ENCODE measurements at places on chromosomes 4 and X.
A peak's percentile ranks its signal among the peaks of the same experiment; 100 is the strongest.

- DNase-seq = no peak
Observed at GRCh38 chr4:105878668-105879067, 16.6 kb upstream of the NPNT start.

DNA sequence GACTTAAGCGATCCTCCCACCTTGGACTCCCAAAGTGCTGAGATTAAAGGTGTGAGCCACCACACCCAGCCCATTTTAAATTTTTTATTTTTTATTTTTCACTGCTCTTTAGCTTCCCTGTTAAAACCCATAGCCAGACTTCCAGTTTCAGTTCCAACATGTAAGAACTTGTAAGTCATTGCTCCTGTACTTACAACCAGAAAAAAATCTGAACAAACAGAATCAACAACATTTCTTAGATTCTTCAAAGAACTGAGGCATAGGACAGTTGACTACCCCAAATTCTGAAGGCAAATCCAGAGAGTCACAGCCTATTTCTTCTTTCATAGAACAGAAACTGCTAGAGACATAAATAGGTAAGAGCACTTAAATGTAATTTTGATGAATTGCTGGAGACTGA lies 8.1 kb downstream of the GPRASP3 start:
- no peak for DNase-seq

DNA sequence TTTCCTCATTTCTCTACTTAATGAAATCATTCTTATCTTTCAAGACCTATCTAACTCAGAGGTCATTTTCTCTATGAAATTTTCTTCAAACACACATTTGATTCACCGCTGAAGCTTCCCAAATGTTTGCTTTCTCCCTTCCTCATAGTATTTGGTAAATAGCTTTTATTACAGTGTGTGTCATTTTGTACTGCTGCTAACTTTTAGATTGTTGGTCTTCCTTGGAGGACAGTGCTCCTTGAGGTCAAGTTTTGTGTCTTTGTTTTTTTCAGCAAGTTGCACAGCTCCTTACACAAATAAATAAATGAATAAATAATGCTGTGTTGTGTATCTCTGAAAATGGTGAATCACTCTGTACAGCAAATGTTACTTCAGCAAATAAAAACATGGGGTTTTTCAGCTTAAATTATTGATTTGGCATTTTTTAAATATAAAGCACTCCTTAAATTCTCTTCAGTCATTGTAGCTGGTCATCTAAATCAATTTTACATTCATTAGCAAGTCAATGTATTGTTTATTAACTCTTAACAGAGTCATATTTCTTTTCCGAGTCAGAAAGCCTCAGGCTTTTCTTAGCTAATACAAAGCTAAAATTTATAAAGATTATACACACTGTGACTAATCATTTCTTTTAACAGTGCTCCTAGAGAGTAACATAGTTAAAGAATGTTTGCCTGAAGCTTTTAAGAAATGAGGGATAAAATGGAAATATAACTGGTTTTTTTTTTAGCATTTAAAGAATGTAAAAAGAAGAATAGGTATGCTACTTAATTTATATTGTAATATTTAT lies 30.1 kb upstream of the MAD2L1 start:
- no peak for DNase-seq

- DNase-seq = no peak
Observed at GRCh38 chr4:145380123-145380522, 101.5 kb upstream of the SMAD1 start.

- no peak for DNase-seq
Observed at GRCh38 chr4:67448621-67449020, 96.7 kb downstream of the CENPC start.

DNA sequence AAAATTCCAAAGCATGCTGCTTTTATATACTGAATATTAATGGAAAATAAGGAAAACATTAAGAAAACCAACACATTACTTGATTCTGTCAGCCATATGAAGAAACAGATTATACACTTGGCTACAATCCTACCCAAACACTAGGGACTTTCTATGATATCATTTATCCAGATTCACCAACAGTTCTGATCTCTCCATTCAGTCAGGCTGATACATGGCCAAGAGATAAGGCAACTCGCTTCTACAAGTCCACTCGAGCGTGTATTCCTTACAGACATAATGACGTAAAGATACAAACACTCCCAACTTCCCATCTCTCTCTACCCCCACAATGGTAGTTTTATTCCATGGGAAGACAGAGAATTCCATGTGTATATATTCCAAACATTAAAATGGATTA lies 44.5 kb downstream of the NEK1 start:
- DNase-seq = no peak

DNA sequence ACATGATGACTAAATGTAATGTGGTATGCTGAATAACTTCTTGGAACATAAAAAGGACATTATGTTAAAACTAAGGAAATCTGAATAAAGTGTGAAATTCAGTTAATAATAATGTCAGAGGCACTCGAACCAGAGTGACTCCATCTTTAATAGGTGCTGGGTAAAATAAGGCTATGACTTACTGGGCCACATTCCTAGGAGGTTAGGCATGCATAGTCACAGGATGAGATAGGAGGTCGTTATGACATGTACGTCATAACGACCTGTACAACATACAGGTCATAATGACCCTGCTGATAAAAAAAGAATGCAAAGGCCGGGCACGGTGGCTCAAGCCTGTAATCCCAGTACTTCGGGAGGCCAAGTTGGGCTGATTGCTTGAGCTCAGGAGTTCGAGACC lies 28.9 kb upstream of the OPHN1 start:
- no peak for DNase-seq

GRCh38 chr4:67885762-67886161 lies 2.0 kb upstream of the TMPRSS11D start:
- no peak for DNase-seq

DNA sequence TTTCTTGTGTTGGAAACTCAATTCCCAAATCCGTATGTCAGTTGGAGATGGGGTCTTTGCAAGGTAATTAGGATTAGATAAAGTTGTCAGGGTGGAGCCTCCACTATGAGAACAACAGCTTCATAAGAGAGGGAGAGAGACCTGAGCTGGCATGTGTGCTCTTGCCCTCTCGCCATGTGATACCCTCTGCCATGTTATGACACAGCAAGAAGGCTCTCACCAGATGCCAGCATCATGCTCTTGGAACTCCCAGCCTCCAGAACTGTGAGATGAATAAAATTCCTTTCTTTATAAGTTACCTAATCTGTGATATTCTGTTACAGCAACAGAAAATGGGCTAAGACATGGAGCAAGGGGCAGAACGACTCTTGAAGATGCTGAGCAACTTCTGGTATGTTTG lies 201.9 kb upstream of the BOD1L1 start:
- no peak for DNase-seq

GRCh38 chr4:24380957-24381665 lies 203.2 kb downstream of the DHX15 start:
- DNase-seq = no peak

- DNase-seq = no peak
Observed at GRCh38 chr4:39067451-39067850, 5.4 kb downstream of the KLHL5 start.

DNA sequence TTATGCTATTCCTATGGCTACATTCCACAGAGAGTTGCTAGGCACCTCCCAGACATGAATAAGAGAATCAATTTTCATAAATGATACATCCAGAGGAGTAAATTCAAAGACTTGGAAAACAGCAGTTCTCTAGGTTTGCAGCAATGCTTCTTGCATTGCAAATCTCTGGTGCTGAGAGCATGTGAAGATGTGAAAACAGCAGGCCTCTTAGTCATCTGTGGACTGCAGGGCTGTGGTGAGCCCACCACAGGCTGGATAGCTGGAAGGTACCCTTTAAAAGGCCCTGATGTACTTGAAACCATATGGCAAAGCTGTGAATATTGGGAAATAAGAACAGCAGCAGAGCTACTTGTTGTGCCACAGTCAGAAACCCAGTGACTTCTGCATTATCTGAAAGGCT lies 2135.9 kb downstream of the ARAP2 start:
- no peak for DNase-seq

DNA sequence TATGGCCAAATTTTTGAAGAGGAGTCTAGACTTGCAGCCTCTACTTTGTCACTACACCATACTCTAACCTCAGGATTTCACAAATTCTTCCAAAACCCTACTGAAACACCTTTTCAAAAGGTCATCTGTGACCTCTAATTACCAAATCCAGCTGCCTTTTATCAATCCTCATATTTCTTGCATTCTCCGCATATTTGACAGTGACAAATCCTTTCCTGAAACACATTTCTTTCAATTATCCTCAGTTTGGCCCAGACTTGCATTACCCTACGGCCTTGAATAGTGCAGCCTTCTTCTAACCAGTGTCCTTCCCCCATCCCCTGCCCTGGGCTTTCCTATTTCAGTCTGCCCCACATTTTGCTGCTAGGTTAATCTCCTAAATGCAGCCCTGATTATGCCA lies 25.5 kb downstream of the MID2 start:
- no peak for DNase-seq

DNA sequence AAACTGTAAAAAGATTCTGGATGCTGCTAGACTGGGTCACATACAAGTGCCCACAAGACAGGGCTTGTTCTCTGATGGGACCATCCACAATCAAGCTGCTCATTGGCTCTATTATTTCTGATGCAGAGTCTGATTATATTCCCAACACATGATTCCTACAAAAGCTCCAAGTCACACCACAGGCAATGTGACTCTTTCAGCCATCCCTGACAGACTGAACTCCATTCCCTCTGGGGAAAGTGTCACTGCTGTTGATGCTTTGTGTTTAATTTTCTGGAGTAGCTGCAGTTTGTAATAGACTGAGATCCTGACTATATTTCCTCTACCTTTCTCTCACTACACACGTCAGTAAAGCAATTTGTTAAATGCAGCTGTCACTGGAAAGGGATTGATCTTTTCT lies 55.4 kb upstream of the BCLAF3 start:
- no peak for DNase-seq

DNA sequence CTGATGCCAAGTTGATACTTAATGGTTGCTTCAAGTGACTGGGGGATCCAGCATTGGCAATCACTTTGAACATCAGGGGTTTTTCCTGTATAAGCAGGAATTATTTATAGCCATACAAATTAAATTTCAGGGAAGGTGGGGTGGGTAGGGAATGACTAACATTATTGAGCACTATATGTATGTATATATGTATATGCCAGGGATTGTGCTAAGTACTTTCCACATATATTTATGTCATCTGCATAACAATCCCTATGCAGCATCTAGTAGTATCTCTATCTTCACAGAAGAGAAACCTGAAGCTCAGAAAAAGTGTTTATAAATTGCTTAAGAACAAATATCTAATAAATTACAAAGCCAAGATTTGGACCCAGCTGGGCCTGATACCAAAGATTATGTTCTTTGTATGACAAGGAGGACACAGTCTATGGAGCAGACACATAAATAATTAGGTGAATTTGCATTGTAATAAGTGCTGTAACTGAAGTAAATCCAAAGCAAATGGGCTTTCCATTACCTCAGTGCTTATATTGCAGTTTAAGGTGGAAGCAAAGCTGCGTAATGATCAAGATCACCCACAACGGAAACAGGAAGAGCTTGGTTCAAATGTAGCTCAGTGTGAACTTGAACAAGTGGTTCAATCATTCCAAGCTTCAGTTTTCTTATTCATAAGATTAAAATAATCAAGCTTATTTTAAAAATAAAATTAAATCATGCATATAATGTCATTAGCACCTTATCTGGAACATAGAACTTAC lies 18.9 kb upstream of the RASGEF1B start:
- DNase-seq = no peak

DNA sequence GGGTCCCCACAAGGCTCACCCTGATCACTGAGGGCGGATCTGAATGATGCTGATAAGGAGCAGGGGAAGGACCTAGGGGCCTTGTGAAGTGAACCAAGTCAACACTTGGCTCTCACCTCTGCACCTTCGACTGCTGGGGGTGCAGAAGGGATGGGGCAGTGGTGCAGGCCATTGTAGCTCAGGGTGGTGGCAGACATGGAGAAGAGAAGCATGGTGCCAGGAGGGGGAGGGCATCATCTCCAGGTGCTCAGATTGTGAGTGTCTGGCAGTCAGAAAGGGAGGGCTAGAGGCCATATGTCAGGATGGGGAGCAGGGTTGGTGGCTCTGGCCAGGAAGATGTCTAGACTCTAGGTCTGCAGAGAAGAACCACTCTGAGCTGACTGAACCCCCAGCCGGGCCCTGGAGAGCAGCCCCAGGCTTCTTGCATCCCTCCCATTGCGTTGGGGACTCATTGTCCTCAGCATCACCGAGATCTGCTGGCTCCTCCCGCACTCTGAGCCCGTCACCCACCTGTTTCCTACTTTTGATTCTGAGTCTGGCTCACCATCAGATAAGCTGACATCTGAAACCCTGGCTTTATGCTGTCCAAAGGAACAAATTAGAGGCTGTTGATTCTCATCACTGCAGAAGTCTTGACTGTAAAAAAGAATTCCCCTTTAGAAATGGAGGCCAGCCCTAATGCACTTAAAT lies 3.8 kb downstream of the APLN start:
- no peak for DNase-seq

GRCh38 chrX:103254171-103254824 lies 657 bp downstream of the TCEAL8 start:
- DNase-seq = peak; percentile 63

DNA sequence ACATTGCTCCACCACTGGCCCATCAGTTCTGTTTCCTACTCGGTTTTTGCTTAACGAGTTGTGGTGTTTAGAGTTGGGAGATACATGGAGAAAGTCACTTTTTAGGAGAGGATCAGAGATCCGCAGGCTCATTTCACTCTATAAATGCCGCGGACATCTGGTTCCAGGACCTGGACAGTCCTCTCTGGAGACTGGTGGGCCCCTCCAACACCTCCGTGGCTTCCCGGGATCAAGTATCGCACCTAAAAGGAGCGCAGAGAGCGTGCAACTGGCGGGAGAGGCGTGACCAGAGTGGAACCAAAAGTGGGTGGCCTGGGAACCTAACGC lies 9.9 kb upstream of the CLTRN start:
- DNase-seq = no peak

- no peak for DNase-seq
Observed at GRCh38 chr4:153362184-153362583, 17.7 kb downstream of the MND1 start.

GRCh38 chrX:68838571-68838910 lies 9.7 kb downstream of the EFNB1 start:
- no peak for DNase-seq

DNA sequence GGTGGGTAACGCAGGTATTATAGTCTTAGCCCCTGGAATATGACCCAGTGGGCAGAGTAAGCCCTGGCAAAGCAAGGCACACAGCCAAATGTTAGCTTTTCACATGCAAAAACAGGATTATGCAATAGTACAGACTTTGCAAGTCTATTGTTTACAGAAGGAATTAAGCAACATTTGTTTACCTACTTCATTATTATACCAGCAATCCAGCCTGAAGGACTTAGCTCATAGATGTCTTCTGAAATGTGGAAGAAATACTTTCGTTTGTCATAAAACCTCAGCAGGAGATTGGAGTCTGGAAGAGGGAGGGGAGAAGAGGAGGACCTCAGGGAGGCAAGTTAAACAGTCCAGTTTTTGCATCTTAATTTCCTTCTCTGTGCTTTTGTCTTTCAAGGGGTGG lies 226.7 kb upstream of the CENPE start:
- DNase-seq = no peak

- DNase-seq = no peak
Observed at GRCh38 chr4:182585321-182585720, 331.9 kb downstream of the DCTD start.

GRCh38 chrX:113260474-113260873 lies 419.8 kb upstream of the AMOT start:
- no peak for DNase-seq
